ENCODE measurements at places on chromosomes 12 and 14. TPM values are rescaled to one million over a fixed set of nuclear protein-coding genes. Genes with fewer than 3 reads are reported as not detected.

The RIPK3 gene
- total RNA-seq: not detected

The KRT81 gene
- total RNA-seq: not detected

The COQ10A gene
- total RNA-seq: 23.2 TPM

The TM9SF1 gene
- 47.4 TPM for total RNA-seq

The HCAR1 gene
- total RNA-seq: not detected

All from neural crest cell (in vitro differentiated cells).